ENCODE measurements at places on chromosomes 12 and 14.

- no peak for DNase-seq
These were observed 1.9 kb upstream of the CD27 start for GRCh38 chr12:6442836-6443235.

- peak; percentile 26 for DNase-seq
These were observed 27.6 kb upstream of the TRAF3 start for GRCh38 chr14:102749393-102750305.

DNA sequence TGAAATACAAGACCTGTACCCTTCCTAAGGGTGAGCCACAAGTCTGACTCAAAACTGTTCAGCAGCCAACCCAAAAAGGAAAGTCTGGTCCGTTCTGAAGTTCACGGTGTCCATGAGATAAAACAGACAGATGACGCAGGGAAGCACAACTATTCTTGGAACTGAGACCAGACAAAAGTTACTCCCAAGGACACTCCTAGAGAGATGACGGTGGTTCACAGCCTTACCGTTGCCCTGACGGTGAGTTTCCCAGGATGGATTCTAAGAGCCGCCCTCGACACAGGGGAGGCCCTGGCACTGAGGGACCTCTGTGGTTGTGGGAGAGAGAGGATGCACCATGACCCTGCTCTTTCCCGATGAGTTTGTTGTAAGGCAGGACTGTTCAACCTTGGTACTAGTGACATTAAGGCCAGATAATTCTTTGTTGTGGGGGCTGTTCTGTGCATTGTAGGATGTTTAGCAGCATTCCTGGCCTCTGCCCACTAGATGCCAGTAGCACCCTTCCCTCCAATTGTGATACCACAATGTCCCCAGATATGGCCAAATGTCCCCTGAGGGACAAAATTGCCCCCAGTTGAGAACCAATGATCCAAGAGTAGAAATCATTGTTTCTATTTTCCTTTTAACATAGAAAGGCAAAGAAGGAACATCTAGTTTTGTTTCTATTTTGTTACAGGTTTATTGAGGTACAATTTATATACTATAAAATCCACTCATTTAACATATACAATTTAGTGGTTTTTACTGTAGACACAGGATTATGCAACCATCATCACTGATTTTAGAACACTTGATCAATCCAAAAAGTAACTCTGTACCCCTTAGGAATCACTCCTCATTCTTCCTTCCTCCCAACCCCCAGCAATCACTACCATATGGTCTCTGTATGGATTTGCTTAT is 23.0 kb downstream of the OR10P1 start:
- DNase-seq, result peak; percentile 3

GRCh38 chr14:51087031-51087441 is 7.9 kb downstream of the TRIM9 start:
- DNase-seq, result no peak

DNA sequence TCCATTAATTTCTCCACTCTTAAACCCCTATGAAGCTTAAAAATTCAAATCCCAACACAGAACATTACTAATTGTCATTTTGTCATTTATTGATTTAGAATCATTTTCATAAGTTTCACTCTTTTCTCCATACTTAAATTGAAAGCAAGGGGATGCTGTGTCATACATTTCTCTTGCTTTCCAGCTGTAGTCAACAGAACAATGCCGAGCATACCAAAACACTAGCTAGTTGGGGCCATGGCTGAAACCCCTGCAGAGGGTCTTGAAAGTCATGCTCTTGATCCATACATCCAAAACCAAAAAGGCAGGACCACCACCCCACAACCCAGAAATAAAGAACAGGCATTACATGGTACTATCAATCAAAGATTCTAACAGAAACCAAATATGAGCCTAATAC is 9.0 kb downstream of the EXOC5 start:
- no peak for DNase-seq

DNA sequence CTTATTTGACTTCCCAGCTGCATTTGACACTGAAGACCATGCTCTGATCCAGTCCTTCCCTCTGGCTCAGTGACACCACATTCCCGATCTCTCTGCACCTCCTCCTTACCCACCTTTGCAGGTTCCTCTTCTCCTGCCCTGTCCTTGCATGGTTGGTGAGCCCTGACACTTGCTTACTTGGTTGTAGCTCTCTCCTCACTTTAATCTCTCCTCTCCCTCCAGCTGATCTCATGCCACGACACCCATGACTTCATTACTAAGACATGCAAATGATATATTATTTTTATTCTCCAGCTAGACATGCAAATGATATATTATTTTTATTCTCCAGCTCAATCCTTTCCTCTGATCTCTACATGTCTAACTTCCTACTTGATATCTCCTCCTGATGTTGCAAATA is at the start of gene SERPINA9:
Gene SERPINA9, minus strand, starts transcription at position 175 of the 400 bp plus-strand sequence. CDS start 6,357 bp downstream, outside the sequence.
- no peak for DNase-seq

GRCh38 chr12:132729541-132730320 is 19.1 kb downstream of the PGAM5 start:
- DNase-seq, result no peak

- DNase-seq, result no peak
These were observed 56.0 kb downstream of the PLCZ1 start for GRCh38 chr12:18681818-18682217.

DNA sequence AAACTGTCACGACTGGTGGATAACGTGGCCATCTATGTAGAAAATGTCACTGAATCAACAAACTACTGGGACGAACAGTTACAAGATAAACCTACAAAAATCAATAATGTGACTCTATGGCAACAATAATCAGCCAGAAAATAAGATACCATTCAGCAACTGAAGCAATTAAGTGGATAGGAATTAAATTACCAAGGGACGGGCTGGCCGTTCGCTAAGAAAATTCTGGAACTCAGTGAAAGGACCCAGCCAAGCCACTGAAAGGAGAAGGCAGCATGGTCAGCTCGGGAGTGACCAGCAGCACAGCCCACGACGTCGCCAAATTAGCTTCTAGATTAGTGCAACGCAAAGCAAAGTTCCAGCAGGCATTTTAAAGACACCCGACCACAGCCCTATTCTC is 33.6 kb upstream of the TMEM179 start:
- no peak for DNase-seq

DNA sequence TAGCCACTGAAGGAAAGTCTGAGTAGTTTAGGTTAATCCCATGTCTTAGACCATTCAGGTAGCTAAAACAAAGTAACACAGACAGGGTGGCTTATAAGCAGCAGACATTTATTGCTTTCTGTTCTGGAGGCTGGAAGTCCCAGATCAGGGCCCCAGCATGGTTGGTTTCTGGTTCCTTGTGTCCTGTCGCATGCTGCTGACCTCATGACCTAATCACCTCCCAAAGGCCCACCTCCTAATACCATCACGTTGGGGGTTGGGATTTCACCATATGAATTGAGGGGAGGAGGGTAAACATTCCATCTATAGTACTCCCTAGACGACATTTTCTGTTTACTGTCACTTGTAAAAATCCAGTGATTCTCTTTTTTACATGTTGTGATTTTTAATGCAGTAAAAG is 148.6 kb downstream of the FBXL14 start:
- no peak for DNase-seq

DNA sequence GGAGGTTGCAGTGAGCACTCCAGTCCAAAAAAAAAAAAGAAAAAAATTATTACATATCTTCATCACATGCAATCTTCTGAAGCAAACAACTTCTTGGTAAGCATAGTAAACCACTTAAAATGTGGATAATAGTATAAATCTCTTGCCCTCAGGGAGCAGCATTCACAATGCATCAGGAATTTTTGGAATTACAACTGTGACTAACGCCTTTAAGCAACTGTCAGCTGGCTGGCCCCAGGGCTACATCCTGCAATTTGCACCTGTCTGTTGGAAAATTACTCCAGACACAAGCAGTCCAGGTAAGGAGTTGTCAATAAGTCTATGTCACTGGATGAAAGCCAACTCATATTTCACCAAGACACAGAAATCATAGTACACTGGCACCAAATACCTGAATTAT is 5.5 kb upstream of the SLC7A7 start:
- DNase-seq, result no peak

DNA sequence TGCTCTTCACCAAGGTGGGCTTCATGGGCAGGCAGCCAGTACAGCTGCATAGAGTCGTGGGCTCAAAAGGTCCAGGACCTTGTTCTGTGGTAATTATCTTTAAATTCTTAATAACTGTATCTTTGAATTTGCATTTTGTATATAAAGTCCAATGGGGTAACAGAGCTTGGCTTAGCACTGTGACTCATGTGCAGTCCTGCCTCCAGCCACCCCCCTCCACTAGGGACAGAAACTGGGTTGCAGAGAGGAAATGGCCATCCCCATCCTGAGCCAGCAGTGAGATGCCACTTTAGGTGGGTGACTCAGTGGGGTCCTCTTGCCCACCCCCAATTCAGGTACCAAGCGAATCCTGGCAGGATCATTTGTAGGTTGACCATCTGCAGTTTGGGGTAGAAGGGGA is 48.1 kb downstream of the EPS8 start:
- DNase-seq, result no peak

DNA sequence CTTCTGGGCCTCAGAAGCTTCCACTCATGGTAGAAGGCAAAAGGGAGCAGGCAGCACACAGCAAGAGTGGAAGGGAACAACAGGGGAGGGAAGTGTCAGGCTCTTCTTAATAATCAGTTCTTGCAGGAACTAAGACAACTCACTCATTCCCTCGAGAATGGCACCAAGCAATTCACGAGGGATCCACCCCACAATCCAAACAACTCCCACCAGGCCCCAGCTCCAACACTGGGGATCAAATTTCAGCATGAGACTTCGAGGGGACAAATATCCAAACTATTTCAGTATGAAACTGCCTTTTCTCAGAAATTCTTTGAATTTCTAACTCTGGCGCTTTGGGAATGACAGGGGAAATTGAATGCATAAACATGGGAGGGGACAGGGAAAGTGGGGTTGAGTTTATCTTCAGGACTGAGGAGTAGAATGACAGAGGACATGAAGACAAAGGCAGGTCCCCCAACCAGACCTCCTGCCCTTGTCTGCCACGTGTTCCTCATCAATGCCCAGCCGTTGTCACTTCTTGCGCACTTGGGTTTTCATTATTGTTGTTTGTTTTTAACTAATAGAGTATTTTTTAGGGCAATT is 24.6 kb upstream of the APOF start:
- no peak for DNase-seq

DNA sequence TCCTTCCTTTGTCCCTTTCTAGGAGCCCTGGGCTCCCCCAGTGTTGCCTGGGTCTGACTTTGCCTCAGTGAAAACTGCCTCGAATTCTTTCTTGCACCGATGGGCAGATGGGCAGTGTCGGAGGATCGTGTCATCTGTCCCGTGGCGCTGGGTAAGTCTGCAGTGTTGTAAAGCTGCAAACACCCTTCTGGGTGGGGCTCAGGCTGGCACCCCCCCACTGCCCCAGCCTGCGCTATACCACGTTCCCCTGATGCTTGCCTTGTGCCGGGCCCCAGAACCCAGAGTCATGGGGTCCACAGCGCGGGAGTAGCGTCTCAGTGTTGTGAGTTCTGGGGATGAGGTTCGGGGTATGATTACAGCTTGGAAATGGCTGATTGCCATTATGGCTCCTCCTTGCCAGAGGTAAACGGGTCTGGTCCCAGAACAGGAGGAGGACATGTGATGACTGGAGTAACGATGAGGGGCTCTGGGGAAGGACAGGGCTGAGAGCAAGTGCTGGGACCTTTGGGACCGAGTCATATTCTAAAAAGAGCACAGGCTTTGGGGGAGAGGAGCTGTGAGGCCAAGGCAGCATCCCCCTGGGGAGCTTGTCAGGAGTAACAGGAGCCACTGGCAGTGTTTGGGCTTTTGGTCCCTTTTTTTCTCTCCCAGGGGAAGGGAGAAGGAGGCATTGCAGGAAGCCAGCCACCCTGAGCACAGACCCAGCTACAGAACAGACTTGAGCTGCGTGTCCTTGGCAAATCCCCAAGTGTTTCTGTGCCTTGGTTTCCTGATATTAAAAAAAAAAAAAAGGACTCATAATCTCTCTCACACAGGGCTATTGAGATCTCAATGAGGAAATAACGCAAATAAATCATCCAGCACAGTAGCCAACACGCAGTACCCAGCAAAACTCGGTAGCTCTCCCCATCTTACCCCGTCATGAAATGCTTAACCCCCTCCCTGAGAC is 4.3 kb downstream of the RTL1 start:
- DNase-seq, result peak; percentile 66

DNA sequence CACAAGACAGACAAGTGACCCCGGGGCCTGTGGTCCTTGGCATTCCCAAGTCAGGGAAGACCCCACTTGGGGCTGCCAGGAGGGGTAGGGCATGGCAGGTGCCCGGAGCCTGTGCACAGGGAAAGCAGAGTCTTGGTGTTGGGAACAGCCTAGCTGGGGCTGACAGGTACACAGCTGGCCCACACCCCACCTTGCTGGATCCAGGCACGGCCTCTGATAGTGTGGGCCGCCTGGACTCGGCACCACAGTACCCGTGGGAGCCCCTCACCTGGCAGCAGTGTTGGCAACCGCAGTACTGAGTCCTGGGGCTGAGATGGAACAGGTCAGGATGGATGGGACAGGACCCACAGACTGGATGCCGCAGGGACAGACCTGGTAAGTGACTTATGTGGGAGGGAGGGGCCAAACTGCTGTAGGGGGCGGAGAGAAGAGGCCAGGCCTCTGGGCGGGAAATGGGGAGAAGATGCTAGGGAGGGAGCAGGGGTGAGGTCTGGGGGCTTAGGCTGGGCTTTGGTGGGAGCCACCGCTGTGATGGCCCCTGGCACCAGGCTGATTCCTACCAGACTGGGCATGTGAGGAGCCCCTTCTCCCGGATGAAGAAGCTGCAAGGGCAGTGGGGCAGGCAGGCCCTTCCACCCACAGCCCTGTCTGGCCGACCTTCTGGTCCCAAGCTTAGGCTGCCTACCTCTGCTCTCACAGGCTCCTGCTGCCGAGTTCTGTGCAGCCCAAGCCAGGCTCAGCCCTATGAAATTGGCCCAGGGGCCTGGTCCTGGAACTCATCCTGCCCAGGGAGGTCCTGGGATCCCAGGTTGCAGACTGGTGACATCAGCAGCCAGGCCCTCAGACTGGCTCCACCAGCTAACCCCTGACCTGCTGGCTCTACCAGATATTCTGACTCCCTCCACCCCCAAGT is at the start of gene TGM1:
Gene TGM1, minus strand, starts transcription at position 357 of the 913 bp plus-strand sequence. CDS start 825 bp downstream, outside the sequence.
- DNase-seq, result no peak

DNA sequence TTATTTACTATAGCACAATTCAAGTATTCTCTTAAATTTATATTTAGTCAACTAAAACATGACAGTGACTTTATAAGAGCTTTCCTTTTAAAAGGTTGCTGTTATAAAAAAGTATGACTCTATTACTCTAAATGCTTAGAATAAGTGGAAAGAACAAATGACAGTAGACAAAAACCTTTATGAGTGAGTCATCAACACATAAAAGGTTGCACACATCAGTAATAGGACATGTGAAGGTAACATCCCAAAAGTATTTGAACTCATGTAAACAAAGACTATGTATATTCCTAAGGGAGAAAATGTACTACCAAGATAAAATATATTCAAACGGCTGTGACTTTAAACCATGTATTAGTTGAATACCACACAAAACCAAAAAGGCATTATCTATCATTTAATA is 98.8 kb downstream of the PAWR start:
- no peak for DNase-seq

All from NCI-H1436 (cell line).